ENCODE measurements at places on chromosomes 11 and 22.

DNA sequence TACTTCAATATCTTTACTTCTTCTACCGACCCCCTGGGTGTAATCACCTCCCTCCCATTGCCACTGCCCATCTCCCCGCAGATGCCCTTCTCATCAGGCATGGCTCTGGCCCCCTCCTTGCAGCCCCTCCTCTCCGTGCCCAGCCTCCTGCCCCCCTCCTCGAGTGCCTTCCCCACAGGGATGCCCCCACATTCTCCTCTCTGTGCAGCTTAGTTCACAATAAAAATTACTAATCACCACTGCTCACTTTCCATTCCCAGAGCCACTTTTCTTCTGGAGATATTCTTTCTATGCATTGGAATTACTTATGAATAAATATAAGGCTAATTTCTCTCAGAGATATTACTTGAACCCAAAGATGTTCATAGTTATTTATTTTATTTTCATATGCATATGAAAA is 22.1 kb downstream of the IFITM10 start:
- no peak for DNase-seq

GRCh38 chr11:11036848-11037732 is 179.2 kb upstream of the ZBED5 start:
- peak; percentile 9 for DNase-seq

DNA sequence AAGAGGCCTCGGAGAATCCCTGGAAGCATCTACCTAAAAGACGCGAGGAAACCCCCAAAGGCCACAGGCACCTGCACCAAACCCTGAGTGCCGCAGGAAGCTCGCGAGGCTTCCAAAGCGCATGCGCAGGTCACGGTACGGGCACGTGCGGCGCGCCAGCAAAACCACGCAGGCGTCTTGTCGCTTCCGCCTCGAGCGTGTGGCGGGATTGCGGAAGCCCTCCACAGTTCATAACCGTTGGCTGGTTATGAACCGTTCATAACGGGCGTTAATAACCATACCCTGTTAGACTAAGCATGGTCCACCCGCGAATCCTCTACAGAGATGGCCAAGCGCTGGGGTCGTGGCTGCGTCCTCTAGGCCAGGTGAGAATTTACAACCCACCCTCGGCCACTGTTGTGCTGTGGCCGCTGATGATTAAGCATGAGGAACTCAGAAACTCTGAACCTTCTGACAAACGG is 46.4 kb downstream of the MORC2 start:
- DNase-seq, result peak; percentile 81

GRCh38 chr22:25361899-25362214 is 142.4 kb downstream of the CRYBB2 start:
- DNase-seq, result no peak

DNA sequence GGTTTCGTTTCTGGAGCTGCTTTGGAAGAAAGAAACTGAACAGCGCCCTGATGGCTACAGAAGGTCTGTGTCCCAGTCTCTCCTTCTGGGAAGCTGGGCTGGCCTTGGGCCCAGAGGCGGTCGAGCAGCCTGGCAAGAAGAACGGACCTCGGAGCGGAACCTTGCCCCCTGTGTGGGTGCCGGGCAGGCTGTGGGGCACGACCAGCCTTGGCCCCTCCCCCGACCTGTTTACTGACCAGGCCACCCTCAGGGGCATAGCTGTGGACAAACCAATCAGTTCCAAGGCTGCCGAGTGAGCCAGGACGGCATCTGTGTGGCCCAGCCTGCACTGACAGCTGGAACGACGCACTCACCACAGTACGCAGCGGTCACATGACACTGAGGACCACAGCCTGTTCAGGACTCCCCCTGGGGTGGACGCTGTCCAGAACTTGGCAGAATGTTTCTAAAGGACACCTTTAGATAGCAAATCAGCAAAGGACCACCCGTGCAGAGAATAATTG is 7.2 kb downstream of the PIM3 start:
- no peak for DNase-seq

DNA sequence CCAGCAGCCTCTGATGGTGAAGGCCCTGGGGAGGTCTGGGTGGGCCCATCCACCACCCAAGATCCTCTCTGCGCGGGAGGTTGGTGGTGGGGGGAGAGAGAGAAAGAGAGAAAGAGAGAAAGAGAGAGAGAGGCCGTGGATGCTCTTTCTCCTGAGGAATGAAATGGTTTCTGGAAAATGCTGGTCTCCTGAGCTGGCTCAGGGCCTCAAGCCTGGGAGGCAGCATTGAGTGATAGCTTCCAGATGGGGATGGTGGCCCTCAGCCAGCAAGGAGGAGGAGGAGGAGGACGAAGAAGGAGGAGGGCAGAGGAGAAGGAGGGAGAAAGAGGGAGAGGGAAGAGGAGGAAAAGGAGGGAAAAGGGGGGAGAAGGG is 4.6 kb downstream of the TSPAN32 start:
- no peak for DNase-seq

DNA sequence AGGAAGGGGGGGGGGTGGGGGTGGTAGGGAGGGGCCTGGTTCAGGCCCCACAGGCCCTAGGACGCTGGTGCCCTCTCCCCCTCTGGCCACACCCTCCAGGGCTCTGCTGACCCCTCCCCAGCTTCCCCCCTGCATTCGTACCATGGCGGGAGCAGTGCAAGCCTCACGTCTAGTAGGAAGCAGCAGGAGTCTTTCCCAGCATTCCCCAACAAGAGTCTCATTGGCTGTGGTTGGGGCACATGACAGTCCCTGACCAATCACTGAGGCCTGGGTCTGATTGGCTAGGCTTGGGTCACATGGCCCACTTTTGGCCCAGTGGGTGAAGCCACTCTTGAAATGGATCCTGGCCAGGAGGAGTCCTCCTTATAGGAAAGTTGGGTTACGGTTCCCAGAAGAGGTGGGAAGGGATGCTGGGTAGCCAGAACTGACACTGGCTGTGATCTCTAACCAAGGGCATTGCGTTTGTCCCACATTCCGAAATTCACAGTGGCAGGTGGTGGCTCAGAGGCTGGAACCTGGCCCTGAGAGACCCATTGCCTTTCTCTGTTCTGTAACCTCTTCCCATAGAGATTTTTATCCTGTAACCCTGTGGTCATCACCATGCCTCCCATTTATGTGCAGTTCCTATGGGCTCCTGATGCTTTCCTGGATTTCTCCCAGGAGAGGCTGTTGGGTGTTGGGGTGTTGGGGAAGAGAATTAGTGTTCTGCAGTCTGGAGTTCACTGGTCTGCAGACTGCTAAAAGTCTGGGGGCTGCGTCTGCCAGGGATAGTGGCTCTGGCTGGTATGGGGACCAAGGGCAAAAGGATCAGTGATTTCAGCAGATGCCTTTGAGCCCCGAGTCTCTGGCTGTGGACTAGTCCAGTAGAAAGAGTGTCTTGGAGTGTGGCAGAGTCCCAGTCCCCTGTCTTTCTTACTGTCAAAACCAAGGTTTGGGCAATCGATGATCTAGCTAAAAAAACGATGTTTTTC is 58.9 kb upstream of the MYEOV start:
- DNase-seq, result no peak

GRCh38 chr11:78800096-78800690 is 225.5 kb upstream of the NARS2 start:
- DNase-seq, result no peak

DNA sequence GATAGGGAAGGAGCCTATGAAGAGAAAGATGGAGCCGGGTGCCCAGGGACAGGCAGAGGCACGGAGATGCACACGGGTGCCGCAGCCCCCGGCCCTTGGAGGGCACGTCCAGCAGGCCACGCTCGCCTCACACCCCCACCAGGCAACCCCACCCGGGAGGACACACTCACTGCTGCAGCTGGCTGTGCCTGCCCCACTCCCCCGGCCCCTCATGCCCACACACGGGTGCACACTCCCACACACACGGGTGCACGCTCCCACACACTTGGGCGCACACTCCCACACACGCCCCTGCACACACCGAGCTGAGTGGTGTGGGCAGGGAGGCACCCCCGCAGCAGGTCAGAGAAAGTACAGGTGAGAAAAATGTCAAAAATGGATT is 1.1 kb downstream of the MOB2 start:
- no peak for DNase-seq
